ENCODE measurements at places on chromosomes 6 and 20.

DNA sequence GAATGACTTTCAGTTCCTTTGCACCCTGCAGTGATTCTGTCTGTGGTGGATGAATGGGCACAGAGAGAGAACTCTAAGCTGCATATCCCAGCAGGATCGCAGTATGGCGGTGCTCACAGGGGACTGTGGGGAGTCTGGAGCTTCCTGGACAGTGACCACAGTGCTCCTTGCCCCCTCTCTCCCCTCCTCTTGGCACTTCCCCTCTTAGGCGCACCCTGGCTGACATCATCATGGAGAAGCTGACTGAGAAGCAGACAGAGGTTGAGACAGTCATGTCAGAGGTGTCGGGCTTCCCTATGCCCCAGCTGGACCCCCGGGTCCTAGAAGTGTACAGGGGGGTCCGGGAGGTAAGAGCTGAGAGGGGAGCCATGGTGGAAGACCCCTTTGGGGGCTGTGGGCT lies 8.6 kb downstream of the BYSL start:
- no peak for DNase-seq

- DNase-seq, result no peak
Observed at GRCh38 chr20:60131375-60131774, 173.2 kb downstream of the CDH26 start.

- DNase-seq, result peak; percentile 16
Observed at GRCh38 chr6:119240257-119241110, 109.1 kb downstream of the MAN1A1 start.

- no peak for DNase-seq
Observed at GRCh38 chr6:98566126-98566525, 268.2 kb upstream of the POU3F2 start.

- DNase-seq, result no peak
Observed at GRCh38 chr6:960356-960755, 267.4 kb upstream of the EXOC2 start.

- no peak for DNase-seq
Observed at GRCh38 chr6:21840428-21840827, 246.9 kb downstream of the SOX4 start.

DNA sequence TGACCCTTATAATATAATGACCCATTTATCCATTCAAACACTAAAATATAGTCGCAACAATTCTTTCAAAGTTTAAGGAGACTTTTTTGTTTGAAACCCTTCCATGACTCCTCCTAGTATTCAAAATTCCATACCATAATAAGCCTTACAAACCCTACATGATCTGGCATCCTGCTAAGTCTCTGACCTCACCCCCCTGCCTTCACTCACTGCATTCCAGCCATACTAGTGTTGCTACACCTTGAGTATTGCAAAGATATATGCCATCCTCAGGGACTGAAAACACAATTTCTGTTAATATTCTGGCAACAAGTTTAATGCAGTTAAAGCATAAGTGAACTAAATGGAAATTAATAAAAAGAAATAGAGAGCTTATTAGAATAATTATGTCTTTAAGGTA lies 168.4 kb downstream of the EYS start:
- no peak for DNase-seq

DNA sequence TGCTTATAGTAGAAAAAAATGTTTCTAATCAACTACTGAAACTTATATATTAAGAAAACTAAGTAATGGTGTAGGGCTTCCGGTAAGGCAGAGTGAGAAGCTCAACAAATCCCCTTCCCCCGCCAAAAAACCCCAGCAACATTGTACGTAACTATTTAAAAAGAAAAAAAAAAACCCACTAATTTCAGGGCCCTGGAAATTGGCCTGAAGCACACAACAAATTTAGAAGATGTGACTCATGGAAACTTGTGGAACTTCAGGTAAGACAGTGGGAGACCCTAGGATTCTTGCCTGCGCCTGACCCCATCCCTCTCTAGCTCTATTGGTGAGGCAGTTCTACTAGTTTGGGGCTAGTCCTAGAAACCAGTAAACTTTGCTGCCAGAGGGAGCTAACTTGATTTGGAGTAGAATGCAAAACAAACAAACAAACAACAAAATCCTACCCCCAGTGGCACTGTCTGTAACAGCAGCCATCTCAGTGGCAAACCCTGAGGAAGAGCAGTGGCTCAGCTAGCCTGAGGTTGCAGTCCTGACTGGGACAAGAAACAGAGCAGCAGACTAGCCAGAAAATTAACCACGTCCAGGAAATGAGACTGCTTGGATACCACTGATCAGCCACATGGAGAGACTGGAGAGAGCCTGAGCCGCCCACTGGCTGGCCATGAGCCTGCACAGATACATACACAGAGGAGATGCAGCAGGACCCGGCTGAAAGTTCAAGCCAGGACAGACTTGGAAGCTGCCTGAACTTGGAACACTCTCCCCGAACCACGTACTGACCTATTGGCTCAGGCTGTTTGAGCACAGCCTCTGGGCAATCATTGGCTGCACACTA lies 135.1 kb downstream of the TBXT start:
- DNase-seq, result peak; percentile 17

GRCh38 chr6:136751991-136752390 lies 40.3 kb downstream of the MAP3K5 start:
- no peak for DNase-seq

DNA sequence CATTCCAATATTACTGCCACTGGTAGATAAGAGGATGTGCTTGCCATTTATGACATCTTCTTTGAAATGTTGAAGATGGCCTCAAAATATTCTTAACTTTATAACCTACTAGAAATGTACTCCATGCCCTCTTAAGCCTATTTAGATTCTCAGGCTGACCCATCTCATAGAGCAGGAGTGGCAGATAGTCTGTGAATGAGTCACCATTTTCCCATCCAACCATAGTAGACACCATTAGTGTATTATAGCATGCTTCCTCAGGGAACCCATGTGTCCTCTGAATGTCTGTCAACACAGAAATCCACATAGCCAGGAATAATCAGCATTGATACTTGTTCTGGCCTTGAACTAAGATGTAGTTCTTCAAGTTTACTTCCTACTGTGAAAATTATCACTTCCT lies 150.2 kb downstream of the IMPG1 start:
- DNase-seq, result peak; percentile 13

DNA sequence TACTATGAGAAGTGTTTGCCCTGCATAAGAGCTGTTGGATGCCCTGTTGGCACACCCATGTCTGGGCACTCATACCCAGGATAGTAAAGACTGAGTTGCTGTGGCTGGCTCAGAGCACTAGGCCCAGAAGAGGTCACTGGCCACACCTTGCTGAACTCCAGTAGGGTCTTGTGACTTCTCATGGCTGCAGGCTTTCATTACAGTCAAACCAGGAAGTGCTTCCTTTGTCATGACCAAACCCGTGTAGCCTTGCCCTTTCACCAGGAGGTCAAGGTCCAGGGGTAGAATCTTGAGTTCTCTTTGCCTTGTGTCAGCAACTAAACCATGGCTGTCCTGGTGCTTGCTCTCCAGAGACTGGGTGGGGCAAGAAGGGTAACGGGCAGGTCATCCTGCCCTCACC lies 49.5 kb downstream of the CD164 start:
- DNase-seq, result no peak

DNA sequence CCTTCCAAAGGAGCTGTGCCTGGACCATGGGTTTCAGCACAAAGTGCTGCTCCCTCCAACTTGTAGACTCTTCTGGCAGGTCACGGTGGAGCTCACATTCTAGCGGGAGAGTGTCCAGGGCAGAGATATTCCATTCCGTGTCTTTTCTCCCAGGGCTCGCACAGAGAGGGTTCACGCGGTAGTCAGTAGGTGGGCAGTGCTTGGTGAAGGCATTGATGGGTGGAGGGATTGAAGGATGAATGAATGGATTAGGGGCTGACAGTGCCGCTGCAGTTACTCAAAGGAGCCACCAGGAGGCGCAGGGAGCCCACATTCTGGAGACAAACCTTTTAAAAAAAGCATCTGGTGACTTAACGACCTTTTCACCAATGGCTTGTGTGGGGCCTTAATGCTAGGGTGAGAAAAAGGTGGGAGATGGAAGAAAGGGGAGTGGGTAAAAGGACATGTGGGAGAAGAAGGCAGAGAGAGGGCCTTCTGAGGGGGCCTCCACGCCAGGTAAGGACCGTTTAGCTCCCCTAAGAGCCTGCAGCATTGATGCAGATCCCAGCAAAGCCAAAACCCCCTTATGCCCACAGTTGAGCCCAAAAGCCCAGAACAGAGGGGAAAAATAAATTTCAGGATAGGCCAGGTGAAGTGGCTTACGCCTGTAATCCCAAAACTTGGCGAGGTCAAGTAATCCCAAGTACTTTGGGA lies 17.5 kb upstream of the FAM110A start:
- DNase-seq, result peak; percentile 54

DNA sequence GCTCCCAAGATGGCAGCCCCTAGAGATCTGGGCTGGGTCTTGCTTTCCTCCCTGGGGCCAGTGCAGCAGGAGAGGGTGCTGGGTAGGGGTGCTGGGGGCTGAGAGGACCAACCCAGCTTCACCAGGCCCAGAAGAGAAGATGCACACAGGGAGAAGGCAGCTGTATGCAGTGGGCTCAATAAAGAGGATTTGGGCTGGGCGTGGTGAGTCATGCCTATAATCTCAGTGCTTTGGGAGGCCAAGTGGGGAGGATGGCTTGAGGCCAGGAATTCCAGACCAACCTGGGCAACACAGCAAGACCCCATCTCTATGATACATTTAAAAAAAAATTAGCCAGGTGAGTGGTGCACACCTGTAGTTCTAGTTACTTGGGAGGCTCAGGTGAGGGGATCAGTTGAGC lies 25.7 kb upstream of the EMILIN3 start:
- DNase-seq, result no peak

DNA sequence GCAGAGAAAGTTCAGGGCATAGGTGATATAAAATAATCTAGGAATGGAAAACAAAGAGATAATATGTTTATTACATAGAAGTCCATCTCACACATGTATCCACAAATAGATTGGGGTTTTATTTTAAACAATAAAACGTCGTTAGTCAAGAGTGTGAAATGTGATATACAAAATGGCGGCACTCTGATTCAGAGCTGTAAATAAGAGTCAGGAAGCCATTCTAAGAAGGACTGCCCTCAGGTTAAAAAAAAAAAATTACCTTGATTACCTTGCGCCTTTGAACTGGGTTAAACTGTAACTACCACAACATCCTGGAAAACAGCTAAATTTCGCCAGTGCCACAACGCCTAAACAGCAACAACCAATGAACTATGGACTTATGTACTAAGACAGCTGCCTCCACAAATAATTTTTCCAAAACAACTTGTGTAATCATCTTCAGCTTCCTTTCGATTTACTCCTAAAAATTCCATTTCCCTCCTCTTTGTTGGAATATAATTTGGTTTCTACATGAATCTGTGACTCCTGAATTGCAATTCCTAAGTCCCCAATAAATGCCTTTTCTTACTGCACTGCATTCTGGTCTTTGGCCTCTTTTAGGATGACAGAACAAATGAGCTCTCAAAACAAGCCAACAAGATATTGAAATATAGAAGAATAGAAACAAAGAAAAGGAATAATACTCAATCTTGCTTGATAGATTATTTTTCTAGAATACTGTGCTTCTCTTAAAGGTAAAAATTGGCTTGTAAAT lies 1019.5 kb upstream of the MAP3K7 start:
- no peak for DNase-seq
